ENCODE measurements at places on chromosomes 2 and 18.

GRCh38 chr2:119225105-119225865, 1.7 kb downstream of the STEAP3 start:
- DNase-seq, result no peak

- no peak for DNase-seq
These were observed 12.2 kb downstream of the LONRF2 start for GRCh38 chr2:100309973-100310719.

- DNase-seq, result no peak
These were observed 59.8 kb upstream of the RIT2 start for GRCh38 chr18:43175257-43175656.

DNA sequence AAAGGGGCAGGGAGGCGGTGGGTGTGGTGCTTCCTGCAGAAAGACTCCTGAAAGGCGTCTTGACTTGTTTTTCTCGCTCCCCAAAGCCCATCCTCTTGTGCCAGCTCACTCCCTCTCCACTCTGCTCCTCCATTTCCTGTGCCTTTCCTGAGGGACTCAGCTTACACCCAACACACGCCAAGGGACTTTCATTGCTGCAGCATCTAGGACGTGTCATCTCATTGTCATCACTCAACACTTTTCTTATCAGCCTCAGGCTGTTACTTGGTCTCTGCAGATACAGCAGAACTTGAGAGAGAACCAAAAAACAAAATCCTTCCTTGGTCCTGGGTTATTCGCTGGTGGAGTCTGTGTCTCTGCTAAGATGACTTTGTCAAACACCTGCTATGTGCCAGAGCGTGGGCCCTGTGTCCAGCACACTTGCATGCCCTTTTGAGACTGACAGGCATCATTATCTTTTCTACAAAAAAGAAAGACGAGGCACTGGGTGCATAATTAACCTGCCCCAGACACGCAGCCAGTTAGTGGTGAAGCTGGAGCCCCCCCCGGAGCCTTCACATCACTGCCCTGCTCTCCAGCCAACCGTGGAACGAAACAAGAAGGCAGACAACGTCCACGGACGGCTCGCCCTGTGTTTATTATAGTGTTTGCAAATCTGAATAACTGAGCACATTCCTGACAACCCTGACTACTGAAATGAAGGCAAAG, 261.7 kb upstream of the HDAC4 start:
- no peak for DNase-seq

DNA sequence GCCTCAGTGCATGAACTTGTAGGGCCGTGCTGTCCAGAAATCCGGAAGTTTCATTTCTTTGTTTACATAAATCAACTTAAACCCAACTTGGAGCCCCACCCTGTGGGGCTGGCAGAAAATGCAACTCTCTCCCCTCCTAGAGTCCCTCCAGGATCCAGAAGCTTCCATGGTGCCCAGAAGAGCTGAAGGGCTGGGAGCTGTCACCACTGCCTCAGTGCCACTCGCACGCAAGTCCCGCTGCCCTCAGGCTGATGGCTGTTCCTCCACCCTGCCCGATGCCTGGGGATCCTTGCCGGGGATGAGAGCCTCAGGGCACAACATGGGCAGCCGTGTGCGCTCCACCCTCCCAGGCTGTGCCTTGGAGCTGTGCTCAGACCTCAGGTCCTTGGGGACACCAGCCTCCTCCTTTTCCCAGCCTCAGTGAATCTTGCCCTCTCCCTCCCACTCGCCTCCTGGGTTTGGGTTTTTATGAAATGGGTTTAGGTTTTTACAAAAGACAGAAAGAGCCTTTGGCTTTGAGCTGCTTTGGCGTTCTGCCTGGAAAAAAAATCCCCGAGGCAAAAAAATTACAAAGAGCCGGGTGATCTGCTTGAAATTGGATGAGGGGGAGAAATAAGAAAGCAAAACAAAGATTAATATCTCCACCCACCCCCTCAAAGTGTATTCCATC, 155.2 kb downstream of the TWIST2 start:
- DNase-seq, result no peak

DNA sequence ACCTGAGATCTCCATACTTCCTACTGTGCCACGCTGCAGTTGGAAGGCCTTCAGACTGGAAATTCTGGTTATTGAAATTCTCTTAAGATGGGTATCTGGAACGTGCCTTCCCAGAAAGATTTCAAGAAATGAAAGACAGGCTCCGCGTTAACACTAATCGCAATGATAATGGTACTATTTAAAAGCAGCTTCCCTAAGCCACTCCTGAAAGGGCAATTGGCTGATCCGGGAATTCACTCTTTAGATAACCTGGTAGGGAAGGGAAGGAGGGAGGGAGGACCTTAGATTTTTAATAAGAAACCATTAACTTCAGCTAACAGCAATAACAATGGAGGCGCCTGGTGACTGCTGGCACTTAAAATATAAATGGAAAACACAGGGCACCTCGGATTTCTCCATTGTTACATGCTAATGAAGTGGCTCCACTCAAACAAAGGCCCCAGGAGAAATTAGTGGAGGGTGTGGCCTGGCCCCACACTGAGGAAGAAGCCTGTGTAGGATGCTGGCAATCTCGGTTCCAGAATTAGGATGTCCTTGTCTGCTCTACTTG, 22.5 kb upstream of the MTA3 start:
- no peak for DNase-seq

All from NCI-H187 (cell line).